ENCODE measurements at places on chromosomes 12 and 14.

GRCh38 chr14:87944987-87945604, 47.9 kb downstream of the GALC start:
- peaks cover 22% of the 10 kb centered on the region for H3K36me3 ChIP-seq
- no peak overlapping the region for H3K4me3 ChIP-seq
- no peaks in the 10 kb centered on the region for H3K27me3 ChIP-seq
- DNase-seq, result peak; percentile 38
- H3K27ac ChIP-seq, result no peak overlapping the region

DNA sequence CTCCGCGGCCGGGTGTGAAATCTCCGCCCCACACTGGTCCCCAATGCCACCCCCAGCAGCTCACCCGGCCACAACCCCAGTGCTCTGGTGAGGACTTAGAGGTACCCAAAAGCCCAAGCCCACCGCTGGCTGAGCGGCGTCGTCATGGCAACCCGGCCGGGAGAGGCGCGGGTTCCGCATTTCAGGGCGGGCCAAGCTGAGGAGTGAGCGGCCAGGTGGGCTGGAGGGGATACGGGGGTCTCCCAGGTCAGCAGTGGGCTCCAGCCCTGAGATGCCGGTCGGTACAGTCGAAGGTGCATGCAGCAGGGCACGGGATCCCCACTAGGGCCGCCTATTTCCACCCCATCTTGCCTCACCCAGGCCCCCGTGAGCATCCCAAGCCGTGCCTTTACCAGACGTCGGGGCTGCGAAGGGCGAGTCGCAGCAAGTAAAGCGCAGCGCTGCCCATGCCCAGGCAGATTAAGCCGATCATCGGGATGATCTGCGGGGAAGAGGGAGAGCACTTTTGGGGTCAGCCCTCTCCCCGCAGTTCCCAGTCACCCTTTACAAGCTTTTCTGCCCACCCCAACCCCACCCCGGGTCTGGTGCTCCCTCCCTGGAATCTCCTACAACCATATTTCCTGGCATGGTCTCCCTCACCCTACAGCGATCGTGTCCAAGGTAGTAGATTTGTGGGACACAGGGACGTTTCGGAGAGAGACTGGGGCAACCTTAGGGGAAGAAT, 6.9 kb downstream of the SHMT2 start:
- peak overlapping the region; percentile 69 for H3K4me3 ChIP-seq
- H3K4me1 ChIP-seq, result peaks cover 63% of the 10 kb centered on the region

DNA sequence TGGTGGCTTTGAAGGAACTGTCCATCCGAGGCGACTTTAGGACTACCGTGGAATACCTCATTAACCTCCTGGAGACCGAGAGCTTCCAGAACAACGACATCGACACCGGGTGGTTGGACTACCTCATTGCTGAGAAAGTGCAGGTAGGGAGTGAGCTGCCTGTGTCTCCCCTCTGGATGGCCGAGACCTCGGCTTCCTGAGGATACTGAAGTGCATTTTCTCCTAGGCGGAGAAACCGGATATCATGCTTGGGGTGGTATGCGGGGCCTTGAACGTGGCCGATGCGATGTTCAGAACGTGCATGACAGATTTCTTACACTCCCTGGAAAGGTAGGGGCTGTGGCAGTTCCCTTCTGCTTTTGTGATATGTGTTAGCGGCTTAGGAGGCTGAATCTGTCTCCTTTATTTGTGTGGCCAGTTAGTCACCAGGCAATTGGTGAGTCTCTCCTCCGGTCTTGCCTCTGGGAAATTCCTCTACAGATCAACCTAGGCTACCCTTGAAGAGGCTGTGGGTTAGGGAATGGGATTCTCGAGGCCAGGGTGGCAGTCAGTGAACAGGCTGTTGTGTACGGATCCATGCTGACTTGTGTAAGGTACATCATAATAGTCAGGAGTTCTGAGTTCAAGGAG, 75.3 kb downstream of the ACACB start:
- no peaks in the 10 kb centered on the region for H3K27me3 ChIP-seq
- H3K4me1 ChIP-seq, result no peaks in the 10 kb centered on the region
- no peak overlapping the region for H3K27ac ChIP-seq
- peaks cover 31% of the 10 kb centered on the region for H3K36me3 ChIP-seq
- no peak for DNase-seq

DNA sequence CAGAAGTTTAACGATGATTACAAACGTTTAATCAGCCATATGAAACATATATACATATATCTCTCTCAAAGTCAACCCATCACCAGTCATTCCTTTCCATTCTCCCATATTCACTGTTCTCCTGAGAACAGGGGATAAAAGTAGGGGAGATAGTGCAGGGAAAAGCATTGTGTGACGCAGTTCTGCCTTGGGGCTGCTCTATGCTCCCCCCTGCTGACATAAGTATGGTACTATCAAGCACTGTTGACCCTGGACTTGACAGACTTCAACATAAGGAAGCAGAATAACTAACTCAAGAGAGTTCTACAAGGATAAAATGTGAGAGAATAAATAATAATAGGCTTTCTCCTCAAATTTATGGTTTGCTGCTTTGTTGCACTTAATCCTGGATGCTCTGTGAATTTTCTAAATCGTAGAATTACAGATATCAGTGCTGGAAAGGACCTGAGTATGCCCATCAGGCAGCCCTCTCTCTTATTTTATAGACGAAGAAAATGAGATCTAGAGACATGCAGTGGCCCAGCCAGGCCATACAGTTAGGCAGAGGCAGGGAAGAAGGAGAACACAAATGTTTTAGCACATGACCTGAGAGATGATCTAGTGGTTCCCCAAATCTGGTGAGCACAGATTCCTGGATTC, 87.2 kb downstream of the SCN8A start:
- no peak for DNase-seq
- H3K27me3 ChIP-seq, result peaks cover 5% of the 10 kb centered on the region
- peaks cover 6% of the 10 kb centered on the region for H3K4me1 ChIP-seq
- no peak overlapping the region for H3K27ac ChIP-seq

DNA sequence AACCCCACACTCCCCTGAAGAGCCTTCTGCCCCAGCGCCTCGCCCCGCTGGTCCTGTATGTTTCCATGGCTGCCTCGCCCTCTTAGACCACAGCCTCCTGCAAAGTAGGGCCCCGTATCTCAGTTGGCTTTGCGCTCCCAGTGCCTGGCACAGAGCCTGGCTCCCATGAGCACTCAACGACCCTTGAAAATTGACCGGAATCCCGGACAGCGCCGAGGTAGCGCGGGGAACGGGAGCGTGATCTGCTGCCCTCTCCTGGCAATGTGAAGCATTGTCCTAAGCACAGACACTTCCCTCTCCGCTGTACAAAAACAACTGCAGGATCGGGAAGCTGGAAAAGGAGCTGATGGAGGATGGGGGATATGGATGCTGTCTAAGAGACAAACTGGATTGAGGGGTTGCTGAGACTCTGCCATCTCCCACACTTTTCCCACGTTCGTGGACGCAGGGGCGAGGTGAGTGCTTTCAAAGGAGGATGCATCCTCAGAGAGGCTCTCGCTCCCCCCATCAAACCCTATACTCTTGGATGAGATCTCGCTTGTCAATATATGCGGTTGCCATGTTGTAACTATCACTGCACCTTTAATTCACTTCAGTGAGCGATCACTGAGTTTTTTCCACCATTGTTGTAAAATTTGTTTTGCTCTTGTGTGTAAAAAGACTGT, 10.7 kb upstream of the FKBP4 start:
- peaks cover 11% of the 10 kb centered on the region for H3K4me1 ChIP-seq
- peaks cover 23% of the 10 kb centered on the region for H3K27me3 ChIP-seq
- H3K27ac ChIP-seq, result no peak overlapping the region

GRCh38 chr12:32462908-32463307, 63.5 kb downstream of the FGD4 start:
- peaks cover 7% of the 10 kb centered on the region for H3K4me1 ChIP-seq
- no peaks in the 10 kb centered on the region for H3K27me3 ChIP-seq
- H3K27ac ChIP-seq, result no peak overlapping the region
- H3K4me3 ChIP-seq, result no peak overlapping the region
- no peak for DNase-seq

DNA sequence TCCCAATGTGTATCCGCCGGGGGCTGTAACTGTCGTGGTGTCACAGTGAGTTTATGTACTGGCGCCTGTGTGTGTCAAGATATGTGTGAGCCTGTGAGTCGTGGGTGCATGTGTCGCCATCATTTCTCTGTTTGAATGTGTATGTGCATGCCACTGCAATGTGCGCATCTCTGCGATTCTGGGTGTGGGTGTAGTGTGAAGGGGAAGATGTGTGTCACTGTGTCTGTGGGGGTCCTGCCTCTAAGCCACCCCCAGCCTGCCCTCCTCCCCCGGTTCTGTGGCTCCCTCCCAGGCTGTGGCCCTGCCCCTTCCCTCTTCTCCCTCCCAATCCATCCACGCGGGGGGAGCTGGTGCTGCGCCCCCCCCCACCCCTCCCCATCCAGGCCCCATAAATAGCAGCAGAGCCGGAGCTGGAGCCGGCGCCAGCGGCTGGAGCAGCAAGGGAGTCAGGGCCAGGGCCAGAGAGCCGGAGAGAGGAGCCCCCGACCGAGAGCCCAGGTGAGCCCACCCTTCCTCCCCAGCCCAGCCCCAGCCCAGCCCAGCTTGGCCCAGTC, at the start of gene CPNE6:
CPNE6 (plus strand) TSS at position 419 of the 554 bp plus-strand sequence. CDS start 1,375 bp downstream, outside the sequence.
- DNase-seq, result no peak
- H3K36me3 ChIP-seq, result peaks cover 2% of the 10 kb centered on the region
- peaks cover 4% of the 10 kb centered on the region for H3K27me3 ChIP-seq
- no peak within 1 kb of the TSS for H3K4me3 ChIP-seq

- no peaks in the 10 kb centered on the region for H3K36me3 ChIP-seq
- no peaks in the 10 kb centered on the region for H3K4me1 ChIP-seq
- H3K4me3 ChIP-seq, result no peak overlapping the region
- H3K27ac ChIP-seq, result no peak overlapping the region
These were observed 398.3 kb downstream of the AEBP2 start for GRCh38 chr12:19837543-19837942.

DNA sequence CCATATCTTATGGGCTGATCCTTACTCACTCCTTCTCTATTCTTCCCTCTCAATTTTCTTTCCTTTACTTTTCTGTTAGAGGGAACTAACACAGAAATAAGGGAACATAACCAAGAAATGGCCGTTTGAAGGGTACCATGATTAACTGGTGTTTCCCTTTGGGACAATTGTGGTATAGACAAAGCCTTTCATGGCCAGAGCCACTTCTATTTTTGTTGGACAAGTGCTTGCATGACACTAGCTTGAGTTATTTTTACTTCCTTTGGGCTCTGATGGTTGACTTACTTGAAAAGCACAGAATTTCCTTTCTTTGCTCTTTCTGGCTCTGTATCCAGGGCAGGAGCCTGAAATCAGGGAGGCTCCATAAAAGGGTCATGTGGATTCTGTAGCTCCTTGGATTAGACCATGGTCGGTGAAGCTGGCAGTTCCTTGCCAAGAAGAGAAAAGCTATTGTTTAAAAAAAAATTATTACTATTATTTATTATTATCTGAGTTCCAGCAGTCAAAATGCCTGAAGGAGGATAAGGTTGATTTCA, 130.6 kb downstream of the KTN1 start:
- H3K36me3 ChIP-seq, result no peaks in the 10 kb centered on the region
- H3K27me3 ChIP-seq, result no peaks in the 10 kb centered on the region
- no peak overlapping the region for H3K4me3 ChIP-seq
- DNase-seq, result no peak
- no peak overlapping the region for H3K27ac ChIP-seq
